Umbilical cord (tissue), 2 donors: ENCODE measurements at places on chromosomes 5 and 9.

DNA sequence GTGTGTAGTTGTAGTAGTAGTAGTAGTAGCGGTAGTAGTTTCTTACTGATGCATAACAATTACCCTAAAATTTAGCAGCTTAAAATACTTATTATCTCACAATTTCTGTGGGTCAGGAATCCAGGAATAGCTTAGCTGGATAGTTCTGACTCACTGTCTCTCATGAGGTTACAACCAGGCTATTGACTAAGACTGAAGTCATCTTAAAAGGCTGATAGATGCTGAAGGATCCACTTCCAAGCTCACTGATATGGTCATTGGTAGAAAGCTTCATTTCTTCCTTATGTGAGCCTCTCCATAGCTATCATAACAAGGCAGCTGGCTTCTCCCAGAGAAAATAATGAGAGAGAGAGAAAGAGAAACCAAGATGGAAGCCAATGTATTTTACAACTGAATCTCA lies 147.5 kb upstream of the FBXL17 start:
- no peak for DNase-seq

DNA sequence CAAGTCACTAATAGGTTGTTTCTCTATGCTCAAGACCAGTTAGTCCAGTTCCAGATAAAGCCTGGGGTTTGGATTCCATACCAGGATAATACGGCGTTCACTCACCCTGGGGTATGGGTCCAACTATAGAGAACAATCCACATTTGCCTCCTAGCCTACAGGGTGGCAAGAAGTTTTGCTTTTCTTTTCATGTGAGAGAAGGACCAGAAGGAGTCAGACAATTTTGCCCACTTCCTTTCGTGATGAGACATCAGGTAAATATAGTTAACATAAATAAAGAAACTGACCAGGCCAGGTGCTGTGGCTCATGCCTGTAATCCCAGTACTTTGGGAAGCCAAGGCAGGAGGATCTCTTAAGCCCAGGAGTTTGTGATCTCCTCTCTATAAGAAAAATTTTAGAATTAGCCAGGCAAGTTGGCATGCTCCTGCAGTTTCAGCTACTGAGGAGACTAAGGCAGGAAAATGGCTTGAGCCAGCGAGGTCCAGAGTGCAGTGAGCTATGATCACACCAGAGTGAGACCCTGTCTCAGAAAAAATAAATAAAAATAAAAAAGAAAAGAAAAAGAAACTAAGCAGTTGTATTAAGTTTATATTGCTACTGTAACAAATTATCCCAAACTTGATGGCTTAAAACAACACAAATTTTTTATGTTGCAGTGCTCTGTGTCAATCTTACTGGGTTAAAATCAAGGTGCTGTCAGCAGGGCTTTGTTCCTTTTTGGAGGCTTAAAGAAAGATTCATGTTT lies 7.5 kb upstream of the REEP5 start:
- DNase-seq, result no peak

DNA sequence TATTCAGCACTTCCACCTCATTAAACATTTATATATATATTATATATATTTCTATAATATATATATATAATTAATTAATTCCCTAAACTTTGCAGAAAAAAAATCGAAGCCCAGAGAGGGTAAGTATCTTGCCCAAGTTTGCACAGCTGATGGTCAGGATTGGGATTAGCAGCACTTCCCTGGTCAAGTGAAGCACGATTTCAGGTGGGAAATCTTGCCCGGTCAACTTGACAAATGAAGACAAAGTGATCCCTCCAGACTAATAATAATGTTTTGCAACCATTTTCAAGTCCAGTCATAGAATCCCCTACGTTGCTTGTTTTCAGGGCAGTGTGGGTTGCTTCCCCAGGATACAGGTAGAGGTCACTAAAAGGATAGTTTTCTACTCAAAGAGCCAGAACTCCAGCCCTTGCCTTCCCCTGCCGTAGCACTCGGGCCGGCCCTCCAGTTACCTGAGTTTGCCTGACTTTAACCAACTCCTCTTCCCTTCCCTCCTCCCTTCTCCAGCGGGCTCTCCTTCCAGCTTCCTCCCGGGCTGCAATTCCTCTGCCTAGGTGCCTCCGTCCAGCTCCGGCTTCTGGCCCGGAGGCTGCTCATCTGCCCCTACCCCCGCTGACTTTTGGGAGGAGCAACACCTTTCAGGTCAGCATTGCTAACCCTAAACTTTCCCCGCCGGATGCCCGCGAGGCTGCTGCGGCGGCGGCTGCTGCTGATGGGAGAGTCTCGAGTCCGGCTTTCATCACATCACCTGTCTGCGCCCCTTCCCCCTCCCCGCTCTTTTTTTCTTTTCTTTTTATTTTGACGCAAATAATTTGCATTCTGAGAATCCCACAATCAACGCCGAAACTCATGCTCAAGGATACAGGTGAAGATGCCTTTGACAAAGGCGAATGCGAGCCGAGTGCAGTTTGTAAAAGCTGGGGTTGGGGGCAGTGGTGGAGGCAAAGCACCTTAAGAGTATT lies 930 bp downstream of the PRLR start:
- peak; percentile 72 for DNase-seq

- no peak for DNase-seq
These were observed 251.4 kb downstream of the GLIS3 start for GRCh38 chr9:4048441-4048840.

DNA sequence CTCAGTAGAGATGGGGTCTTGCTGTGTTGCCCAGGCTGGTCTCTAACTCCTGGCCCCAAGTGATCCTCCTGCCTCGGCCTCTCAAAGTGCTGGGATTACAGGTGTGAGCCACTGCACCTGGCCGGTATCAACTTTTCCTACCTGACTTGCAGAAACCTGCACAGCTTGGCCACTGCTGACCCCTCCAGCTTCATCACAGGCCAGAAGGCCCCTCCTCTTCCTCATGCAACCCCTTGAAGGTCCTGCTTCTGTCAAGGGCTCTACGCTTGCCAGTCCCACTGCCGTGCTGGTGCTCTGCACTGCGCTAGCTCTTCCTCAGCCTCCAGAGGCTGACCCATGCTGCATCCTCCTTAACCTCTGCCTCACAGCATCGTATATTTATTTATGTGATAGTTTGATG lies 32.5 kb upstream of the RNU6ATAC start:
- DNase-seq, result no peak

- peak; percentile 31 for DNase-seq
These were observed 34.8 kb downstream of the TNFSF15 start for GRCh38 chr9:114770991-114771390.

GRCh38 chr5:118598311-118598710 lies 390.0 kb downstream of the DTWD2 start:
- no peak for DNase-seq

DNA sequence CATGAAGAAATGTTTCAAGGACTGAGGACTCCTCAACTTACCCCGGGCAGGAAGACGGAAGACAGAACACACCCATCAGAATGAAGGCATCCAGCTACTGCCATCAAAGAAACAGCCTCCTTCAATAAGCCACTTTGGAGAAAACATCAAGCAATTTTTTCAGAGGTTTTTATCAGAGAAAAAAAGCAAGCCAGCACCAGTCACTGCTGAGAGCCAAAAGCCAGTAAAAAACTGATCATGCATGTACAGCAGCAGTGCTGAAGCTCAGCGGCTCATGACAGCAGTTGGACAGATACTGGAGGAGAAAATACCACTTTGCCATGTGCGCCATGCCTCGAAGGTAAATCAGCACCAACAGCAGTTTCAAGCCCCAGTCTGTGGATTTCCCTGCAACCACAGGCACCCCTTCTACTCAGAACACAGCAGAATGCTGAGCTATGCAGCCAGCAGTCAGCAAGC lies 10.1 kb upstream of the ZNF484 start:
- DNase-seq, result no peak

DNA sequence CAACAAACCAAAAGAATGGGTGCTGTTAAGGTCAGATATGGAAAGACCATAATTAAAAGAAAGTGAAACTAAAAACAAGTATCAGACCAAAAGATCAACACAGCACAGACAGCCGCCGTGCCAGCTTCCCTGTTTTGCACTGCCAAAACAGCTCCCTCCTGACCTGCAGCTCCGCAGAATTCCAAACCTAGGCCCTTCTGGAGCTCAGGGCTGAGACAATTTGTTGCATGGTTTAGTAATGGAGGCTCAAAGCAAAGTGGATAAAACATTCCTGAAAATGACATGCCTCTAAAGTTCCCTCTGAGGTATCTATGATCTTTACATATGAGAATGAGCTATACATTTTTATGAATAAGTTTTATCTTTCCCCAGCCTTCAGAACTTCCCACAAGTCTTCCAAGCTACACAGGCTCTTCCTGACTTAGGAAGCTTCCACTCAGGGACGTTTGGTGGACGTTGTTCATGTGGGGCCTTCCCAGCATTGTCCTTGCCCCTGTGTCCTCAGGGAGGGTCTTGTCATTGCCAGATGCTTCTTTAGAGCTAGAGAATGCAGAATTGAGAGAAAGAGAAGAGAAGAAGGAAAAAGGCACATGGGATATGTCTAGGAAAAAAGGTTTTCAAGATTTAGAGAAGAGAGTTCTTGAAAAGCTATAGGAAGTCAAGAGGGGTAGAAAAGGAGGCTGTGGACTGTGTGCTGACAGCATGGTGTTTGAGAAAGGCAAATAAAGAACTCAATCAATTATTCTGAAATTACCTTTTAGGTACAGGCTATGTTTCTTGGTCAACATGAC lies 28.4 kb upstream of the SSBP2 start:
- peak; percentile 67 for DNase-seq

DNA sequence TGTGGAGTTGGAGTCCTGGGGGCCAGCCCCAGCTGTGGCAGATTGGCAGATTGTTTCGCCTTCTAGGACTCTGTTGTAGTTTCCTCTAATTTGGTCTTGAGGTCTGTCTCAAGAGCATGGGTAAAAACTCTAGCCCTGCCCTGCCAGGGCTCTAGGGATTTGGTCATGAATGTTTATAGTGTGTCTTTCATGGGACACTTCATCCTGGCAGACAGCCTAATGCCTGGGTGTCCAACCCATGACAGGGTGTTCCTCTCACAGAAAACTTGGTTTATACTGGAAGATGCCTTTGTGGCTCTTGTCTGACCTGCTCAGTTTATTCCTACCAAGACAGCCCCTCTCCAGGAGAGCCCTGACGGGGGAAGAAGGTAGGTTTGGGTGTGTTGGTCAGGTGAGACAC lies 45.5 kb downstream of the GALNT12 start:
- DNase-seq, result no peak

GRCh38 chr9:111632060-111632459 lies 926 bp downstream of the DNAJC25 start:
- DNase-seq, result no peak

- DNase-seq, result no peak
These were observed 41.9 kb upstream of the GRHPR start for GRCh38 chr9:37380570-37380969.

GRCh38 chr5:5539590-5539989 lies 117.1 kb downstream of the ICE1 start:
- DNase-seq, result no peak

DNA sequence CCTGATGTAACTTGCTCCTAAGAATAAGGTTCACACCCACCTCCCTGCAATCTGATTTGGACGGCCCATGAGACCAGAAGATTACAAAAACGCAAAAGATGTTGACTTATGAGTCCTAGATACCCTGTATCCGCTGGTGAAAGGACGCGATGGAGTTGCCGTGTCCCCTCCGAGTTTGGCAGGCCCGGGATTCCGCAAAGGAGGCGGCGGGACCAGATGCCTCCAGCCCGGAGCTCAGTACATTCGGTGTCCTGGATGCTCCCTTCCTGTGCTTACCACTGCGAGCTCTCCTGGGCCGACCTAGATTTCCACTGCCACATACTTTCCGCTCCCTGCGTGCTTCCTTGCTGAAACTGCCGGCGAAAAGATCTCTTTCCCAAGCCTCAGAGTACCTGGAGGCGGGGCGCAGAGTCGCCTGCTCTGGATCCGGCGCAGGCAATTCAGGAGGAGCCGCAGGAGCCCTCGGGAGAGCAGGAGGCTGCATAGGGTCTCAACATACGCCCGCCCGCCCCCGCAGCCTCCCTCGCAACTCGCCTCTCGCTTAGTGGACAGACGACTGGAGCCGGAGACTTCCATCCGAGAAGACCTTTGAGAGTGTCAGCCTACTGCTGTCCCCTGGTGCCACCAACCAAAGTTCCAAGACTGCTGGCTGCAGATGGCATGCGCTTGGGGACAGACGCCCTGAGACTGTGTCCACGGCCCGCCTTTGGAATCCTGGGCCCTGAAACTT lies 39.8 kb downstream of the ANXA2R start:
- no peak for DNase-seq
